ENCODE measurements at places on chromosomes 16 and 17.
A peak's percentile ranks its signal among the peaks of the same experiment; 100 is the strongest.

DNA sequence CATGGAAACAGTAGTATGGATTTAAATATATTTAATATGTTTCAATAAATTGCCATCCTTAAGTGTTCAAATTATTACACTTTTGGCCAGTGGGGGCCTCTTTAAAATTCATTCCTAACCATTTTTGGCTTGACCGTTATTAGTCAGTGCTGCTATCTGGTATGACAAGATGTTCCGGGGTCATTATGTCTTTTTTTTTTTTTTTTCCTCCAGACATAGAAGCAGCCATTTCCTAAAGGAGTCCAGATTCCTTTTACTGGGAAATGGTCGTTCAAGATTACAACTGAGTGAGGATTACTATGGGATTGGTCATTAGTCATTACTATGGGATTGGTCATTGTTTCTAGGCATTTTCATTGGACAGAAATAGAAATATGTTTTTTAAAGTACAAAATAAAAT lies 53.4 kb downstream of the NF1 start:
- H3K27me3 ChIP-seq: no peaks in the 10 kb centered on the region
- no peak overlapping the region for H3K27ac ChIP-seq
- no peak for DNase-seq
- H3K36me3 ChIP-seq: no peaks in the 10 kb centered on the region
- no peak overlapping the region for H3K4me3 ChIP-seq

- H3K36me3 ChIP-seq: no peaks in the 10 kb centered on the region
- H3K4me1 ChIP-seq: no peaks in the 10 kb centered on the region
These were observed 144.0 kb upstream of the IRX6 start for GRCh38 chr16:55179852-55180585.

GRCh38 chr17:69245617-69246016 lies 17.0 kb upstream of the ABCA10 start:
- H3K4me3 ChIP-seq: no peak overlapping the region
- H3K4me1 ChIP-seq: no peaks in the 10 kb centered on the region
- peaks cover 28% of the 10 kb centered on the region for H3K36me3 ChIP-seq
- DNase-seq: no peak
- H3K27me3 ChIP-seq: no peaks in the 10 kb centered on the region

- H3K4me1 ChIP-seq: peaks cover 6% of the 10 kb centered on the region
- H3K27ac ChIP-seq: no peak overlapping the region
These were observed 14.2 kb downstream of the USP10 start for GRCh38 chr16:84714028-84714427.

- H3K27ac ChIP-seq: peak overlapping the region; percentile 81
- H3K27me3 ChIP-seq: no peaks in the 10 kb centered on the region
- peaks cover 52% of the 10 kb centered on the region for H3K4me1 ChIP-seq
- H3K36me3 ChIP-seq: peaks cover 65% of the 10 kb centered on the region
These were observed 1.2 kb downstream of the RPS15A start for GRCh38 chr16:18788828-18789514.

DNA sequence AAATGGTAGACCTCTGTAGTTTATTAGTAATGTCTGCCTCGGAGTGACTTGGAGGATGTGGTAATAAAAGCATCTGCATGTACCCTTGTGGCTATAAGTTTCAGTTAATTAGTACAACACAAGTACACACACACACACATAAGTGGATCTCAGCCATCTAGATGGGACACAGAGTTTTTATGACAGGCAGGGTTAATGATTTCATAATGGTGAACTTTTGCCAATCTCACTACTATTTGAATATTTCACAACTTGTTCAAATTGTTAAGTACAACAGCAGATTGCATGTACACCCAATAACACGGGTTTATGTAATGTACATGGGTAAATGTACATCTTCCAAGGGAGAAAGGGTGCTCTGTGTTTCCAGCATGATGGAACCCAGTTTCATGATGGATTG lies 511.3 kb upstream of the HSBP1 start:
- no peaks in the 10 kb centered on the region for H3K27me3 ChIP-seq
- DNase-seq: no peak
- H3K36me3 ChIP-seq: no peaks in the 10 kb centered on the region
- no peak overlapping the region for H3K4me3 ChIP-seq
- H3K4me1 ChIP-seq: no peaks in the 10 kb centered on the region
- no peak overlapping the region for H3K27ac ChIP-seq

GRCh38 chr17:57186226-57187019 lies 69.9 kb upstream of the MSI2 start:
- no peak overlapping the region for H3K27ac ChIP-seq
- no peaks in the 10 kb centered on the region for H3K4me1 ChIP-seq
- H3K27me3 ChIP-seq: no peaks in the 10 kb centered on the region
- H3K36me3 ChIP-seq: no peaks in the 10 kb centered on the region

DNA sequence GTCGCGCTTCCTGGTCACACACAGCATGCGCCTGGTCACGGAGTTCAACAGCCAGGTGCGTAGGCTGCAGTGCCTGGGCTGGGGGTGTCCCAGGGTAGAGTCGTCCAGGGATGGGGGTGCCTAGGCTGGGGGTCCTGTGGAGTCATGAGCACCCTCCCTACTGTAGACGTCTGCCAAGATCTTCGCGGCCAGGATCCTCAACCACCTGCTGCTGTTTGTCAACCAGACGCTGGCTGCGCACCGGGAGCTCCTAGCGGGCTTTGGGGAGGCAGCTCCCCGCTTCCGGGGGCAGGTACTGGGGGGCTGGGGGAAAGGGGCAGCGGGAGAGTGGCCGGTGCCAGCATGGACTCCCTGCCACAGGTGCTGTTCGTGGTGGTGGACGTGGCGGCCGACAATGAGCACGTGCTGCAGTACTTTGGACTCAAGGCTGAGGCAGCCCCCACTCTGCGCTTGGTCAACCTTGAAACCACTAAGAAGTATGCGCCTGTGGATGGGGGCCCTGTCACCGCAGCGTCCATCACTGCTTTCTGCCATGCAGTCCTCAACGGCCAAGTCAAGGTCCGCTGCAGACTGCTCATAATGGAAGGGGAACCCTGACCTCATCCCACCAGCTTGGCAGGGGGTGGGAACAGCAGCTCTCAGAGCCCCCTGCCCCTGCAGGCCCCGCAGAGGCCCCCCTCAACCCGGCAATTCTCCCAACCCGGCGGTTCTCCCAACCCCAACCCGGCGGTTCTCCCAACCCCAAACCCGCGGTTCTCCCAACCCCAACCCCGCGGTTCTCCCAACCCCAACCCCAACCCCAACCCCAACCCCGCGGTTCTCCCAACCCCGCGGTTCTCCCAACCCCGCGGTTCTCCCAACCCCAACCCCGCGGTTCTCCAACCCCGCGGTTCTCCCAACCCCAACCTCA lies 2.4 kb downstream of the PDIA2 start:
- H3K36me3 ChIP-seq: peaks cover 40% of the 10 kb centered on the region
- no peak overlapping the region for H3K4me3 ChIP-seq
- DNase-seq: no peak
- H3K27me3 ChIP-seq: peaks cover 29% of the 10 kb centered on the region
- no peak overlapping the region for H3K27ac ChIP-seq

- H3K4me3 ChIP-seq: no peak overlapping the region
- no peaks in the 10 kb centered on the region for H3K27me3 ChIP-seq
- no peaks in the 10 kb centered on the region for H3K4me1 ChIP-seq
- DNase-seq: no peak
These were observed 66.0 kb downstream of the SMPD3 start for GRCh38 chr16:68382296-68382718.

DNA sequence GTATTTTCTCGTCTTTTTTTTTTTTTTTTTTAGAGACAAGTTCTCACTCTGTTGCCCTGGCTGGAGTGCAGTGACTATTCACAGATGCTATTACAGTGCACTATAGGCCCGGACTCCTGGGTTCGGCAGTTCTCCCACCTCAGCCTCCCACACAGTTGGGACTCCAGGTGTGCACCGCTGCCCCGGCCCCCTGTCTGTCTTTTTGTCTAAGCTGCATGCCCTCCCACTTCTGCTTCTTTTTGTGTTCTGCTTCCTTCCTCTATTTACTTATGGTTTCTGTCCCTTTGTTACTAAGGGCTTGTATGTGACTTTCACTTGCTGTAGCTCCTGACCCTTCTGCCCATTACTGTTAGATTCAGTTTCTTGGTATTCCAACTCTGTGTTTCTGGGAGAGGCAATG lies 20.5 kb downstream of the SLC7A6 start:
- peaks cover 6% of the 10 kb centered on the region for H3K36me3 ChIP-seq
- no peak for DNase-seq
- H3K4me3 ChIP-seq: no peak overlapping the region

- no peak for DNase-seq
- peak overlapping the region; percentile 79 for H3K27ac ChIP-seq
- peaks cover 61% of the 10 kb centered on the region for H3K4me1 ChIP-seq
- H3K36me3 ChIP-seq: no peaks in the 10 kb centered on the region
- no peaks in the 10 kb centered on the region for H3K27me3 ChIP-seq
These were observed 1.3 kb downstream of the CDH13 start for GRCh38 chr16:82628088-82628423.

- peak overlapping the region; percentile 46 for H3K27ac ChIP-seq
- H3K4me1 ChIP-seq: peaks cover 9% of the 10 kb centered on the region
- DNase-seq: no peak
- H3K4me3 ChIP-seq: no peak overlapping the region
- no peaks in the 10 kb centered on the region for H3K27me3 ChIP-seq
- H3K36me3 ChIP-seq: peaks cover 82% of the 10 kb centered on the region
These were observed 59.1 kb downstream of the TIMM22 start for GRCh38 chr17:1055751-1056645.

GRCh38 chr17:18144855-18145254 lies 36.3 kb downstream of the MYO15A start:
- H3K4me1 ChIP-seq: no peaks in the 10 kb centered on the region
- H3K4me3 ChIP-seq: no peak overlapping the region
- no peak overlapping the region for H3K27ac ChIP-seq
- peaks cover 41% of the 10 kb centered on the region for H3K27me3 ChIP-seq
- no peak for DNase-seq

GRCh38 chr17:77420804-77421629 lies 280.2 kb downstream of the SEC14L1 start:
- peak overlapping the region; percentile 34 for H3K27ac ChIP-seq
- peaks cover 4% of the 10 kb centered on the region for H3K36me3 ChIP-seq
- no peaks in the 10 kb centered on the region for H3K27me3 ChIP-seq
- DNase-seq: no peak
- H3K4me1 ChIP-seq: peaks cover 3% of the 10 kb centered on the region

- H3K27ac ChIP-seq: no peak overlapping the region
- H3K4me1 ChIP-seq: no peaks in the 10 kb centered on the region
- DNase-seq: no peak
- H3K36me3 ChIP-seq: no peaks in the 10 kb centered on the region
These were observed 51.2 kb upstream of the MED9 start for GRCh38 chr17:17425591-17425990.

DNA sequence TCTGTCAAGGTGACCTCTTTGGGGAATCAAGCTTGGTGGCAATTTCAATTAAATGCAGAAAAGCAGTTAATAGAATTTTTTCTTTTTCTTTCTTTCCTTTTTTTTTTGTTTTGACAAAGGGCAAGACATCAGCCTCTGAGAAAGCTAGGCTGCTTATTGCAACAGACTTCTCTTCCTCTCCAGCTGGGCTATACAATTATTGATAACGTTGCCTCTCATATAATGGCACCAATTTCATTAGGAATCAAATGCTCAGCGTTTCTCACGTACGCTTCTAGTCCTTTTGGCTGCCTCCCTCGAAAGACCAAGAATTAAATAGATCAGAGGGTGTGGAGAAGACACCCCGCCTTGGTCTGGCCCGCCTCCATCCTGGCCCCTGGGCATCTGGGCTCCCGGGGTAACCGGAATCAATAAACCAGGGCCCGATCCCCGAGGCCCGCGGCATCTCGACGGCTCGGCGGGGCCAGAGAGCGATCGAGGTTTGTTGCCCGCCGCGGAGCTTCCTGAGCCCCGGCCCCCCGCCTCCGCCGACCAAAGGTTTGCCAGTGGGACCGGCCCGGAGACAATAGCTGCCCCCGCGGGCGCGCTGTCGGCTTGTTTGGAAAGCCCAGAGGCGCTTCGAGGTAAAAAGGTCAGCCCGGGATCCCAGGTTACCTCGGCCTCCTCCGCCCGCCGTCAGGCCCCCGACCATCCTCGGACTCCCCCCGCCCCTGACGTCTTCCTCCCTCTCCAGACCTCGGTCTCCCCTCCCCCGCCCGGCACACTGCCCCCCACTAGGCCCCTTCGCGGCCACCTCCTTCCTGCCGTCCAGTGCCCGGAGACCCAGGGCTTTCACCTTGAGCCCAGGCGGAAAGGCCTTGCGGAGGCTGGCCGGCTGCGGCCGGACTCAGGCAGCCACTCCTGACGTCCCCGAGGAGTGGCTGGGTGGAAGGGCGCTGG lies 3.9 kb downstream of the HOXB1 start:
- no peak overlapping the region for H3K27ac ChIP-seq
- peaks cover 55% of the 10 kb centered on the region for H3K27me3 ChIP-seq
- no peaks in the 10 kb centered on the region for H3K4me1 ChIP-seq

DNA sequence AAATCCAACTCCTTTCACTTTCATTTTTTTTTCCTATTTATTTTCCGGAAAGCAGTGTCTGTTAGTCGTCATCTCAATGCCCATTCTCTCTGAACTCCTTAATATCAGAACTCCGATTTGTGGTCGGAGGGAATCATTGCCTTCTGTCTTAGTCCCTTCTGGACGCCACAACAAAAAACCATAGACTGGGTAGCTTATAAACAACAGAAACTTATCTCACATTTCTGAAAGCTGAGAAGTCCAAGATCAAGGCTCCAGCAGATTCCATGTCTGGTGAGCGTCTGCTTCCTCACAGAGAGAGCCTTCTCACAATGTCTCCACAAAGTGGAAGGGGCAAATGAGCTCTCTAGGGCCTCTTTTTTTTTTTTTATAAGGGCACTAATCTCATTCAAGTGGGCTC lies 296.6 kb upstream of the CDH11 start:
- no peak overlapping the region for H3K27ac ChIP-seq
- H3K4me1 ChIP-seq: no peaks in the 10 kb centered on the region
- H3K27me3 ChIP-seq: no peaks in the 10 kb centered on the region
- H3K4me3 ChIP-seq: no peak overlapping the region
- no peaks in the 10 kb centered on the region for H3K36me3 ChIP-seq

DNA sequence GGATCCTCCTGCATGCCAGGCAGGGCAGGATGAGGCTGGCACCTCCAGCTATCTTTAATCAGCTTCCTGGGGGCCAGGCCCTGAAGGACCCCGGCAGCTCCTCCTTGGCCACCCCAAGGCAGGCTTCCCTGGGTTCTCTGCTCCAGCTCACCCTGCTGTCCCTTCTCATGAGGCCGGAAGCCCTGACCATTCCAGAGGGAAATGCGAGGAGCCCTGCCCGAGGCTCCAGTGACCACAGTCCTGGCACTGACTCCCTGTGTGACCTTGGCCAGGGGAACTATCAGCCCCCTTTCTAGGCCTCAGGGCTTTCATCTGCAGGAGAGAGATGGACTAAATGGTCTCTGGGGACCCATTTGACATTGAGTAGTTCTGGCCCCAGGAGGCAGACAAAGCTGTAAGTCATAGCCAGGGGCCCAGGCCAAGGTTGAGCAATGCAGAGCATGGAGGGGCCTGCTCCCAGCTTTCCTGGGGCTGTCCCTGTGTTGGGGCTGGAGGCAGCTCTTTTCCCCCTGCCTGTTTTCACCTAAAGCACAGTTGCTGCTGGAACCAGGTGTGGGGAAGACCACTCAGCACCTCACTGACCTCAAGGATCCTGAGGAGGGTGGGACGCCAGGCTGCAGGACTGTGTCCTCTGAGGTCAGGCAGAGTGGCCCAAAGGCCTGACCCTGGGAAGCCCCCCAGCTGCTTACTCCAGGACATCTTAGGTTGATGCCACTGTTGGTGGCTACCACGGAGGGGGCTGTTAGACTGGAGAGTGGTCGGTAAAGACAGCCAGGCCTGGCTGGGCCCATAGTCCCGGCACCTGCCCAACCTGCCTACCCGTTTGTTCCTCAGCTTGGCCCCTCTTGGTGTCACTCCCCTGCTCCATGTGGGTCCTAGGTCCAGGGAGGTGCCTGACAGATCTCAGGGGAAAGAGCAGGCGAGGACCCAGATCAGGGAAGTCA lies 8.1 kb downstream of the KCNH6 start:
- no peak for DNase-seq
- no peaks in the 10 kb centered on the region for H3K4me1 ChIP-seq
- no peak overlapping the region for H3K4me3 ChIP-seq
- H3K27me3 ChIP-seq: no peaks in the 10 kb centered on the region

GRCh38 chr17:64938925-64939474 lies 19.7 kb upstream of the LRRC37A3 start:
- no peaks in the 10 kb centered on the region for H3K27me3 ChIP-seq
- H3K27ac ChIP-seq: no peak overlapping the region
- DNase-seq: no peak
- H3K4me3 ChIP-seq: no peak overlapping the region
